Stimulated activated CD4-positive, alpha-beta T cell treated with anti-CD3 and anti-CD28 coated beads, Interleukin-1b, Interleukin-23, amount 100 ng/mL, for 24 hours (primary cell): ENCODE measurements at places on chromosomes 1 and 21.

DNA sequence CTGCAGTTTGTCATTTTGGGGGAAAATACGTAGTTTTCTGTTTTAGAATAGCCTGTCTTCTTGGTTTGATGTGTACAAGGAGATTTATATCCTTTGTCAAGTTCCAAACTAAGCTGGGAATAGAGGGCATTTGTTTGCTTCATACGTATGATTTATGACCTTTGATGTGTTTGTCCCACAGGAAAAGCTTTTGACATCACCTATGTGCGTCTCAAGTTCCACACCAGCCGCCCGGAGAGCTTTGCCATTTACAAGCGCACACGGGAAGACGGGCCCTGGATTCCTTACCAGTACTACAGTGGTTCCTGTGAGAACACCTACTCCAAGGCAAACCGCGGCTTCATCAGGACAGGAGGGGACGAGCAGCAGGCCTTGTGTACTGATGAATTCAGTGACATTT is 79.9 kb downstream of the LAMC1 start:
- DNase-seq: no peak

GRCh38 chr1:193144361-193144938 is 22.6 kb downstream of the CDC73 start:
- no peak for DNase-seq

DNA sequence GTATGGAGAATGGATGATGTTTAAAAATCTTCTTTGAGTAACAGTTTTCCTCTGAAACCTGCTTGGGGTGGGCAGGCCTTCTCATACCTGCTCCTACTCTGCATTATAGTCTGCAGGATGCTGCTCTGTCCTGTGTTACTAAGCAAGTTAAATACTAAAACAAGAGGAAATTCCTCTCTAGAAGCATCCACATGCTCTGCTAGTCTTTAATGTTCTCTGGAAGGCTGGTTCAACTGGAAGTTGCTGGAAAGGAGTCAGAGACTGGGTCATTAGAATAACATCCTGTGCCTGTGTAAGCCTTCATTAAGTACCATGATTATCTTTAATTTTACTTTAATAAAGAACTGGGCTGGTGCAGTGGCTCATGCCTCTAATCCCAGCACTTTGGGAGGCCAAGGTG is 5.8 kb downstream of the SELP start:
- no peak for DNase-seq

GRCh38 chr1:67843746-67844145 is 10.5 kb upstream of the GNG12 start:
- no peak for DNase-seq

GRCh38 chr1:29195881-29196291 is 14.2 kb upstream of the SRSF4 start:
- no peak for DNase-seq

GRCh38 chr21:36946949-36947356 is 19.5 kb downstream of the HLCS start:
- no peak for DNase-seq
